Heart left ventricle (tissue), 16 donors: ENCODE measurements at places on chromosomes 6 and 20. TPM values are rescaled to one million over a fixed set of nuclear protein-coding genes. Genes with fewer than 3 reads are reported as not detected.

Gene HFE
- total RNA-seq, result 3.4 TPM

DNA sequence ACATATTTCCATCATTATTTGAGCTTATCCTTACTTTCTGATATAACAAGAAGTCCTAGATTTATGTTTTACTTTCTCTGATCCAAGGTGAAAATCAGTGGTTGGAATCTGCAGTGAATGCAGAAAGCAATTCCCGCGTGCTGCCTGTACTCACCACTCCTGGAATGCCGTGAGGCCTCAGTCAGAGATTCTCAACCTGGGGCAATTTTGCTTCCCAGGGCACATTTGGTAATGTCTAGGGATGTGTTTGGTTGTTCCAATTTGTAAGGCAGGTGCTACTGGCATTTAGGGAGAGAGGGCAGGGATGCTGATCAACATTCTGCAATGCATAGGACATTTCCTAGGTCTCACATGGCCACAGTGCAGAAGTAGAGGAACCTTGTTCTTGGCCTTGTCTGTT is 23.9 kb downstream of the CST4 start:
- H3K4me1 ChIP-seq, result no peaks in the 10 kb centered on the region
- no peak overlapping the region for H3K27ac ChIP-seq
- H3K27me3 ChIP-seq, result no peaks in the 10 kb centered on the region
- no peaks in the 10 kb centered on the region for H3K36me3 ChIP-seq

Gene STX11
- 5.9 TPM for total RNA-seq

DNA sequence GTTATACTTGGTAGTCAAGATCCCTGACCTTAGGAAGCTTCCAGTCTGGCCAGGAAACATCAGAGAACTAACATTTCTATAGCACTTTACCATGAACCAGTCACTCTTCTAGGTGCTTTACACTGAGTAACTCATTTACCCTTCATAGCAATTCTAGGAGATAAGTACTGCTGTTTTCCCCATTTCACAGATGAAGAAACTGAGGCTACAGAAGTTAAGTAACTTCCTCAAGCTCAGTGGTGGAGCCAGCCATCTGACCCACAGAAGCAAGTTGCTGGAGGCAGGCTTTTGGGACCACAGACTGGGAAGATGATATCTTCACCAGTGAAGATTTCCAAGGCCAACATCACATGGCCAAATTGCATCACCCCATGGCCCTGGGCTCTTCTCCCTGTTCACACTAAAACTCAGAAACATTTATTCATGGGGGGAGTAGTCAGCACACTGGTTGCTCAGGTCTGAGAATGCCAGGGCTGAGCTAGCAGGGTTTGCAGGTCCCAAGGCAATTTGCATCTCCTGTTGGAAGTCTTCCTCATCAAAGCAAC is 70.3 kb downstream of the UNC5CL start:
- H3K4me1 ChIP-seq, result no peaks in the 10 kb centered on the region
- no peak overlapping the region for H3K4me3 ChIP-seq
- no peak for DNase-seq
- H3K27ac ChIP-seq, result no peak overlapping the region
- no peaks in the 10 kb centered on the region for H3K27me3 ChIP-seq
- no peaks in the 10 kb centered on the region for H3K36me3 ChIP-seq

GRCh38 chr20:46905364-46906125 is 10.9 kb downstream of the EYA2 start:
- no peaks in the 10 kb centered on the region for H3K27me3 ChIP-seq
- DNase-seq, result no peak
- H3K27ac ChIP-seq, result no peak overlapping the region
- H3K4me1 ChIP-seq, result no peaks in the 10 kb centered on the region
- no peaks in the 10 kb centered on the region for H3K36me3 ChIP-seq
- H3K4me3 ChIP-seq, result no peak overlapping the region

Gene HLA-DRA
- total RNA-seq, result 96.1 TPM

DNA sequence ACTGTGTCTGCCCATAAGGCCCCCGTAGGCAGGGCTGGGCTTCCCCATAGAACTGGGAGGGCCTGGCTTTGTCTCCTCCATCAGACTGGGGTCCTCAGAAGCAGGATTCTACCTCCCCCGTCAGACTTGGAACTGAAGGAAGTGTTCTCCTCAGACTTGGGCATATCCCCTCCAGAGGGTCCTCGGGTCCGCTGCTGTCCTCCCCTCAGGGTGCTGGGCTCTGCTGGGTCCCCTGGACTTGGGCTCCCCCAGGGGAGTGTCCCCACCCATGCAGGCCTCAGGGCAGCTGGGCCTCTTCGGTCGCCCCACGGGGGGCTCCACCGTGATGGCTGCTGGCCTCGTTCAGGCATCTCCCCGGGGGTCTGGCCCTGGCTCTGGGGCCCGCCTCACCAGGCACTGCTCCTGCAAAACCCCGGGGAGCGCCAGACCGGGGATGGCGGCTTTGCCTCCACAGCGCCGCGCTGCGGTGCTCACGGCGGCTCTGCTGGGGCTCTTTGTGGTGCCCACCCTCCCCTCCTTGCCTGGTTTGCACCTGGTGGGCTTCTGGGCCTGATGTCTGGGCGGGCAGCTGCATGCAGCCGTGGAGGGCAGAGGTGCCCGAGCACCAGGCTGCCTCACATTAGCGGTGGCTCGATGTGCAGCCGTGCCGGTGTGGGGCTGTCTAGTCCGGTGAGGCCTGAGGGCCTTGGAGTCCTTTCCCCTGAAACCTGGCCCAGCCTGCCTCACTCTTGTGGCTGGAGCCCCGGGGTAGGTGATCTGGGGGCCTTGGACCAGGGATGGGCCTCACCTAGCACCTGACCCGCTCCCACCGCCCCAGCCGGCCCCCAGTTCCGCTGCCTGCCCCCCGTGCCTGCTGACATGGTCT is 13.9 kb downstream of the COL20A1 start:
- no peaks in the 10 kb centered on the region for H3K4me1 ChIP-seq
- peaks cover 56% of the 10 kb centered on the region for H3K27me3 ChIP-seq
- H3K27ac ChIP-seq, result no peak overlapping the region
- peak overlapping the region; percentile 3 for H3K4me3 ChIP-seq

- no peak overlapping the region for H3K4me3 ChIP-seq
- H3K27me3 ChIP-seq, result no peaks in the 10 kb centered on the region
- DNase-seq, result no peak
- H3K27ac ChIP-seq, result no peak overlapping the region
- H3K36me3 ChIP-seq, result no peaks in the 10 kb centered on the region
Observed at GRCh38 chr6:150297327-150298029, 71.3 kb upstream of the IYD start.

- no peaks in the 10 kb centered on the region for H3K27me3 ChIP-seq
- no peak for DNase-seq
- no peaks in the 10 kb centered on the region for H3K4me1 ChIP-seq
- no peaks in the 10 kb centered on the region for H3K36me3 ChIP-seq
Observed at GRCh38 chr6:4743062-4743461, 33.1 kb upstream of the CDYL start.

- no peak for DNase-seq
- H3K4me3 ChIP-seq, result peak overlapping the region; percentile 91
- H3K36me3 ChIP-seq, result no peaks in the 10 kb centered on the region
- peaks cover 38% of the 10 kb centered on the region for H3K4me1 ChIP-seq
Observed at GRCh38 chr20:35742741-35743523, 872 bp upstream of the RBM39 start.

Gene CD109
- 10.5 TPM for total RNA-seq

Gene HLA-DOB
- 0.63 TPM for total RNA-seq

DNA sequence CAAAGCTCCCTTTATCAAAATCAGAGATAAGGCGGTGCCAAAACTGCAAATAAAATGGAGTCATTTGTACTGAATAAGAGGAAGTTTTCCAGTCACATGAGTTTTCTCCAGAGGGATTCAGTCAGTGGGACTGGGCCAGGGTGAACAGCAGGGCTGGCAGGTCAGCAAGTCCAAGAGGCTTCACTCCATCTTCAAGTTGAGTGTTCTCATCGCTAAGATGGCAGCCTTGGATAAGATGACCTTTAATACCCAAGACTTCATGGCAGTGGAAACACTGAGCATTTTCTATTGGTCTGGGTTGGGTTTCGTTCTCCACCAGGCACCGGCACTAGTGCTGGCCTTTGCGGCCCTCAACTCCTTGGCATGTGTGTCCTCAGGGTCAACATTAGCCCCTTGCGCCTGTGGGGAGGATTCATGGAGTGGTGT is 29.3 kb upstream of the IGF2R start:
- no peak for DNase-seq
- H3K36me3 ChIP-seq, result no peaks in the 10 kb centered on the region
- H3K27ac ChIP-seq, result no peak overlapping the region
- H3K4me1 ChIP-seq, result peaks cover 9% of the 10 kb centered on the region
- H3K4me3 ChIP-seq, result no peak overlapping the region
